ENCODE measurements at places on chromosomes 13 and 19.

DNA sequence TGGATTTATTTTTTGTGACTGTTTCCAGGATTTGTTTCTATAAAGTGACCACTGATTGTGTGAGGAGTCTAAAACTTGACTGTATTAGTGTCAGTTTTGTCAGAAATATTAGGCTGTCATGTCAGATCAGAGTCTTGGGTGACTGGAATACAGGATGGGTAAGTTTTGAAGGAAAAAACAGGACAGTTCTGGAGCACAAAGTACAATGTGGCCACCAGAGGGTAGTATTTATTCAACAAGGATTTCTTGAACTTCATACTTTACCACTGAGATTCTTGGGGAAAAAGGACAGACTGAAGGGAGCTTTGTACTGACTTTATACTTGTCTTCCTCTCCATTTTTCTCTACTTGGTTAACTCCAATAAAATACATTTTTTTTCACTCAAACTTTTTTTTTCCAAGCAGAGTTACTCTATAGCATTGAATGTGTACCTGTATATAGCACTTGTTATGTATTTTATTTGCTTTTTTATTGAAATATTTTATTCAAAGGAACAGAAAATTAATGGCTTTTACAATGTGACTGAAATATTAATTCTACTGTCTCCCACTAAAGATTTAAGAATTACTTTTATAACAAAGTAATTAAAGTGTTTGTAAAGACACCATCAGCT is 51.1 kb downstream of the LMO7 start:
- no peak for DNase-seq

DNA sequence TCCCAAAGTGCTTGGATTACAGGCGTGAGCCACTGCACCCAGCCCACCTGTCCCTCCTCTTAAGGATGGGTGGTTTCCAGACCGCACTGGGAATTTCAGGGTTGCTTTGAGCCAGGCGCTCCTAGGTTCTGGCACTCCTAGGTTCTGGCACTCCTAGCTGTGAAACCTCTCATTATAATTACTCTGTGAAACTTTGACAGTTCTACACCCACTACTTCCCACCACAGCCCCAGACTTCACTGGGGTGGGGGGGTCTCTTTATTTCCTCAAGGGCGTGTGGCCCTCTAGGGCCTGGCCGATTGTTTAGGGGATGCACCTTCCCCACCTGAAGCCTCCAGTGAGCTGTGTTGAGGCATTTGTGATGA is 2.3 kb upstream of the ADAMTS10 start:
- DNase-seq: no peak

- no peak for DNase-seq
These were observed 24.8 kb upstream of the NAXD start for GRCh38 chr13:110590577-110590976.

DNA sequence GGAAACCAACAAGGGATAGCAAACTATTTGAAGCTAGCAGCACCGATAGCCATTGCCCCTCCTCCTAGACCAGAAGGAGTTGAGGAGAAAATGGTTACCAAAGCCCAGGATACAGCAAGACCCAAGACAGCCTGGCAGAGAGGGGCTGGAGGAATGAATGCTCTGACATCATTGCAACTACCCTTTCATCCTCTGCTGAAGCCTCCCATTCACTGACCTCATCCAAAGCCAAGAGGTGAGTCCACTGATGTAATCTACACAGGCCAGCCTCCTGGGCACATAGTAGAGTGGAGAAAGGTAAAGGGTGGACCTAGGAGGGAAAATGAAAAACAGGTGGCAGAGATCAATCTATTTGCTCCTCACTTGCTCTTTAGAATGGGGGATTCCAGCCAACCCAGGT is 42.7 kb upstream of the ZNF780A start:
- DNase-seq: no peak

DNA sequence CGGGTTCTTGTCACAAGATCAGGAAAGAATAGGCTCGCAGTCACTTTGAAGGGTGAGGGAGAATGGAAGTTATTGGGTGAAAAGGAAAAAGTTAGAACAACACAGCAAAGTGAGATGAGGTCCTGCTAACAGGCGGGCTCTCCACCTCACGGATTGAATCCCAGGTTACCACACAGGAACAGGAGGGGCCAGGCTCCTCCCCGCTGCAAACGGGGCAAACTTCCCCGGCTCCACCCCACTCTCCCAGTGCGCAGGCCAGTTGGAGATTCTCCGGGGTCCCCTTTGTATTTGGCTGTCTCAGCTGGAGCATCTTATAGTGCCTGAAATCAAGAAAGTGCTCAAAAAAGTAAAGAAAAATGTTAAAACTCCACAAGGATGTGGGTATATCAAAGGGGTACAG is 78.3 kb upstream of the IPO5 start:
- DNase-seq: no peak

Data from NCI-H2107 (cell line).